ENCODE measurements at places on chromosomes 5 and 9.

DNA sequence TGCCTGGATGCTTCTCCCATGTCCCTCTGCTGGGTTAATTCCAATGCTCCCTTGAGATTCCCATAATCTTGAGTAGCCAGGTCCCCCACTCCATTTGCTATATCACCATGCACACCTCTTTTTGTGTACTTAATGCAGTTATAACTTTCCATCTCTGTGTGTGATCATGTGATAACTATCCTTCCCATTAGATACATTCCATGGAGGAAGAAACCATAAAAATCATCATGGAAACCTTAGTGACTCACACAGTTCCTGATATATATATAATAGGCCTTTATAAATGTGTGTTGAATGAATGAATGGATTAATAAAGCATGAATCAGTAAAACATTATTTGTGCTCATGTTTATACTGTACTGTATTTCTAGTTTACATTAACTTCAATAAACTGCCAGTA, 104.6 kb downstream of the PCSK5 start:
- DNase-seq, result no peak

DNA sequence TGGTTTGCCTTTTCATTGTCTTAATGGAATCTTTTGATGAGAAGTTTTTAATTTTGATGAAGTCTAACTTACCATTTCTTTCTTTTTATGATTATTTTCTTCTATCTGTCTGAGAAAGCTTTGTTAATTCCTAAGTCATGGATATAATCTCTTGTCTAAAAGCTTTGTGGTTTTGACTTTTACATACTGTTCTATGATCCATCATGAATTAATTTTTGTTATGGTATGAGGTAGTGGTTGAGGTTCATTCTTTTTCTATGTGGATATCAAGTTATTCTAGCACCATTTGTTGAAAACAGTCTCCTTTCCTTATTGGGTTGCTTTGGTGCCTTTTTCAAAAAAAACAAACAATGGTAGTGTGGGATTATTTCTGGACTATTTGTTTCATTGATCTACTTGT, 20.4 kb downstream of the FBXO10 start:
- DNase-seq, result no peak

DNA sequence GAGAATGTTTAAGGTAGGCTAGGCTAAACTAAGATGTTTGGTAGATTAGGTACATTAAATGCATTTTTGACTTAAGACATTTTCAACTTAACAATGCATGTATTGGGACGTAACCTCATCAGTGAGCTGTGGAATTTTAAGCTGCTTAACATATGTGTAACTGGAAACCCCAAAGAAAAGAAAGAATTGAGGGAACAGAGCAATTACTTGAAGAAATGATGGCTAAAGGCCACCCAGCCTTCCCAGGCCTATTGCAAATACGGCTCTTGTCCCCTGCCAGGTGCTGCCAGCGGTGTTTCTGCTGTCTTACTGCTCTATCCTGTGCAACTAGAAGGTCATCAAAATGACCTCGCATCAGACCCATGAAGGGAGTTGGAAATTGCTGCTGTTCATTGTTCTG, 52.0 kb downstream of the RICTOR start:
- no peak for DNase-seq

GRCh38 chr5:116442095-116442534, 132.5 kb downstream of the SEMA6A start:
- DNase-seq, result peak; percentile 67

DNA sequence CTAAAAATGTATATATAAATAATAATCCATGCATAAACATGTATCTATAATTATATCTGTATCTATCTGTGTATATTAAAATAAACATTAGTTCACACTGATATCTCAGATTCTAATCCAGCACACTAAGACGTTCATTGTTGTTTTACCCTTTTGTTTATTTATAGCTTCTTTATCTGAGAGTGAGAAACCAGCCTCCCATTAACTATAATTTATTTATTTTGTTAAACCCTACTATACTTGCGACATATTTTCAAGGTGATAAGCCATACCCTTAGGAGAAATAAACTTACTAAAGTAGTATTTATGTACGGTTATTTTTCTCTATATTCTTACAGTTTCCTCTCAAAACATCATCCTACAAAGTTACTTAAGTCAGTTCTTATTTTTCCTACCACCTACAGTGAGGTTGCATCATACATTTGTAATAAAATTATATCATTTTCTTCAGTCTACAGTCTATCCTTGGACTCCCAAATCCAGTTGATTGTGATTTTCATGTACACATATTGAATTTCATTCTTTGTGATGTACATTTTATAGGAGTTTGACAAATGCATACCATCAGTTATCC, 726.4 kb upstream of the FAM174A start:
- no peak for DNase-seq

DNA sequence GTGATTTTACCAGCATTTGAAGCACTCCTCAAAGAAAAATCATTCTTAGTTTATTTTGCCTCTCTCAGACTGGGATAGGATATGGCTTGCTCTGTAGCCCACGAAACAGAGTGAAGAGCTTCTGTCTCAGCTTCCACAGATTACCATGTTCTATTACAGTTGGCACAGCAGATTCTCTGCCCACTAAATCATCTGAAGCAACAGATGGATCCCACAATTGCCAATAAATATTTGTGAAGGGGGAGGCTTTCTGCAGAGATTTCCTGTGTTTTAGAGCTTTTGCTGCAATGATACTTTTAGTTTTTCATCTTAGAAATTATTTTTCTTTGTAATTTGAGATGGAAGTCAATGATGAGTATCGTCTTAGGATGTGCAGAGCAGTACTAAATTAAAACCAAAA, 12.3 kb upstream of the MAP3K1 start:
- no peak for DNase-seq

- no peak for DNase-seq
Observed at GRCh38 chr9:135520916-135521607, at the start of gene LCN1. LCN1 (plus strand) TSS chr9:135521440; CDS start chr9:135521498, 58 bp downstream.

DNA sequence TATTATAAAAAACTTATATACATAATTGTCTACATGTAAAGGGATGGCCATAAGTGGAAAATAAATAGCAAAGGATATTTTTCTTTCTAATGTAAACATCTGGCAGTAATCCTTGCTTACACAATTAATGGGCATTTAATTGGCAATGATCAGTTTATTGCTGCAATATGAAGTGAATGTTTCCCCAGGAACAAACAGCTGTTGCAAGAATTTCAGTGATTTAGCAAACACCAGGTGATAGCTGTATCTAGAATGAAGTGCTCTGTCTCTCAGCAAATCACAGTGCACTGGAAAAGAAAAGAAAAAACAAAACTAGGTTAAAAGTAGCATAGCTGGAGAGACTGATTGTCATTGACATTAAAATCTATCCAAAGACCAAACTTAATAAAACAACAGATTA, 594.5 kb upstream of the ARRDC3 start:
- DNase-seq, result no peak

DNA sequence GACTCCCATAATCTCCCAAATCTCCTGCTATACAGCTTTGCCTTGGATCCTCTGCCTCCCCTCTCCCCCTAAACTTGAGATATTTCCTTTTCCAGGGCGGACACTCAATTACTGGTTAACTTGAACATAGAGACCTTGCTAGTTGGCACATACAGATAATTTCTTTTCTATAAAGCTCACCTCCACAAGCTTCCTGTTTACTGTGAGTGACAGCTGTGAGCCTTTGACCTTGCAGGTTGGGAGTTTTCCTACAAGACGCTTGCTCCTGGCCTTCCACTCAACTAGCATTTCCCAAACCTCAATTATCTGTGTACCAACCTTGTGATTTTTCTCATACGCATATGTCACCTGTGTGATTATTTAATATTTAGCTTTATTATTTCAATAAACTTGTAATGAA, 114.5 kb downstream of the GNA14 start:
- no peak for DNase-seq

DNA sequence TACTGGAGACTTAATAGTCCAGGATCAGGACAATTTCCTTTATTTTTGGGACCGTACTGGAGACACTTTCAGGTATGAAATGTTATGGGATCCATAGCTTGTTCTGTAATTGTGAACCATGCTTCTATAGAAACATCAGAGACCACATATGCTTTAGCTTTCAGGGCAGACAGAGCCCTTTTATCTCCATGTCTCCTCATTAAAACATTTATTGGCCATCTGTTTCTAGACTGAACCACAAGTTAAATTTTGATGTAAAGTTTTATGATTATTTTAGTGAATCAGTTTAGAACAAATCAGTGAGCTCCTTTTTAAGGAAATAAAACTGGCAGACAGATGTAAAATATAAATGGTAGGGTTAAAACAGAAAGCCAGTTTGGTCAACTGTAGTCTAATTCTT, 62.0 kb downstream of the SLC27A6 start:
- DNase-seq, result no peak

GRCh38 chr5:132227235-132227484, 493 bp downstream of the P4HA2 start:
- DNase-seq, result no peak

- DNase-seq, result no peak
Observed at GRCh38 chr5:154762700-154763099, 7.5 kb downstream of the LARP1 start.

DNA sequence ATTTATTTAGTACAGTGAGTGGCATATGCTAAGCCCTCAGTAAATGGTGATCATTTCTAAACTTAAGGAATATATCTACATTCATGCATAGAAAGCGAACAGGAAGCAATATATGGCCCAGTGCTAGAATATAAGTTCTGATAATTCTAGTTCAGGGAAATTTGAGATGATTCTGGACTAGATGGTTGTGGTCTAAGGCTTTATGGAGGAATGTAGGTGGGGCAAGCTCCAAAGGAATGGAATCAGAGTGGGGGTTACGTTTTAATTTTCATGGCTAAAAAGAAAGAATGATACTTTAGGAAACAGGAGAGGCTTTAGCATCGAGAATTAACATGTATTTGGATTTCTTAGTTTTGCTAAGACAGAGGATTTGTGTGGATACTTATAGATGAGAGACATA, 56.1 kb downstream of the MTREX start:
- DNase-seq, result no peak

- DNase-seq, result peak; percentile 43
Observed at GRCh38 chr5:178130576-178131445, at the start of gene RMND5B. RMND5B (plus strand) TSS chr5:178131014; CDS start chr5:178138120, 7,106 bp downstream.

DNA sequence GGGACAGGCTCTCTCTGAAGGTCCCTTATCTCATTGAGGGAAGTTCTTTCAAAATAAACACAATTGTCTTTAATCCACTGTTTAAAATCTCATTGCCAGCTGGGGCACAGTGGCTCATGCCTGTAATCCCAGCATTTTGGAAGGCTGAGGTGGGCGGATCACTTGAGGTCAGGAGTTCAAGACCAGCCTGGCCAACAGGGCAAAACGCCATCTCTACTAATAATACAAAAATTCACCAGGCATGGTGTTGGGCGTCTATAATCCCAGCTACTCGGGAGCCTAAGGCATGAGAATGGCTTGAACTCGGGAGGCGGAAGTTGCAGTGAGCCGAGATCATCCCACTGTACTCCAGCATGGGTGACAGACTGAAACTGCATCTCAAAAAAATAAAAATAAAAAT, 8.3 kb upstream of the NDFIP1 start:
- no peak for DNase-seq

GRCh38 chr9:88161144-88161543, 22.9 kb upstream of the SPATA31C2 start:
- peak; percentile 49 for DNase-seq
